ENCODE measurements at places on chromosomes 2 and 18.
A peak's percentile ranks its signal among the peaks of the same experiment; 100 is the strongest.

DNA sequence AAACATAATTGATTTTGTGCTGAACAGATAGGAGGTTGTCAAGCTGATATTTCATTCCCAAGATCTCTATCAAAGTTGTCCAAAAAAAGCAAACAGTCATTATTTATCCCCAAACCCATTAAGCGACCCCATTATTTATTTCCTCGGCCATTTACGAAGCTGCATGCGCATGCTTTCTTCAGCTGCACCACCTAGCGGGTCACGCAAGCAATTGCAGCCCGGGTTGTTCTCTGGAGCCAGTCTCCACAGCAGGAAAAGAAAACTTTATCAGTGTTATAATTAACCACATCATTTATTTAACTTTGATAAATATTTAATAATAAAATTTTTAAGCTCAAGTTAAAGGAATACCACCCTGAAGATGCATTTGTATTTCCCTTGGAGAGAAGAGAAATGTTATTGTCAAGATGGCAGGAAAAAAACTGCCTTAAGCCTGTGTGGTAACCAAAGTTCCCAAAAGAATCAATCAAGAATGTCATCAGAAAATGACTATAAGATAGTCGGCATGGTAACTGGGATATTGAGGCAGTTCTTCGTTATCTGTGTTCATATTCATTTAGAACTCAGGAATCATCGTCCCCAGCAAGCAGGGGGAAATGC lies 304.7 kb downstream of the FBXO15 start:
- peak; percentile 2 for DNase-seq

DNA sequence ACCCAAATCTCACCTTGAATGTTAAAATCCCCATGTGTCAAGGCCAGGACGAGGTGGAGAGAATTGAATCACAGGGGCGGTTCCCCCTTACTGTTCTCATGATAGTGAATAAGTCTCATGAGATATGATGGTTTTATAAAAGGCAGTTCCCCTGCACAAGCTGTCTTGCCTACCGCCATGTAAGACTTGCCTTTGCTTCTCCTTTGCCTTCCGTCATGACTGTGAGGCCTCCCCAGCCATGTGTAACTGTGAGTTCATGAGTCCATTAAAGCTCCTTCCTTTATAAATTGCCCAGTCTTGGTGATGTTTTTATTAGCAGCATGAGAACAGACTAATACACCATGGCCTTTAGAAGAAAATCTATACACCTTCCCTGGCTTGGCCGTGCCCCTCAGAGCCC lies 7.4 kb upstream of the MBP start:
- DNase-seq, result no peak

DNA sequence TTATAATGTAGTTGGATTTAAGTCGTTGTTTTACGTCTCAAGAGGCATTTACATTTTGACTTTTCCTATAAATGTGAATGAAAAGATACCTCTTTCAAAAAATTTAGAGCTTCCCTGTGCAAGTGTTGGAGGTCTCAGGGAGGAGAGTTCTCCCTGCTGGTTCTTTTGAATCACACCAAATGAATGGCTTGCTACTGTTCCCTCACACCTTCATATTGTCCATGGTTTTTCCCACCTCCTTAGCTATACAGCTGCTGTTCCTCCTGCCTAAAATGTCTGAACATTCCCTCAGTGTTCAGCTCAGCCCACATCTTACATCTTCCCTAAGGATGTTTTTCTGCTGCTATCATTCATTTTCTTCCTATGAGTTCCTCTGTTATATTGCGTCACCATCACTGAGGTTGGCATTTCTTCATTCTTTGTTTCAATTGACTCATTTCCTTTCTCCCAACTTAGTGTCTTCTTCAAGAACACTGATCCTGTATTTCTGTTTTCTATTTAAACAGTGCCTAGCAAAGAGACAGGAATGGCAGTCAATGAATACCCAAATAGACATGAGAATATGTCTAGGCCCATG lies 46.0 kb downstream of the COX7A2L start:
- no peak for DNase-seq

DNA sequence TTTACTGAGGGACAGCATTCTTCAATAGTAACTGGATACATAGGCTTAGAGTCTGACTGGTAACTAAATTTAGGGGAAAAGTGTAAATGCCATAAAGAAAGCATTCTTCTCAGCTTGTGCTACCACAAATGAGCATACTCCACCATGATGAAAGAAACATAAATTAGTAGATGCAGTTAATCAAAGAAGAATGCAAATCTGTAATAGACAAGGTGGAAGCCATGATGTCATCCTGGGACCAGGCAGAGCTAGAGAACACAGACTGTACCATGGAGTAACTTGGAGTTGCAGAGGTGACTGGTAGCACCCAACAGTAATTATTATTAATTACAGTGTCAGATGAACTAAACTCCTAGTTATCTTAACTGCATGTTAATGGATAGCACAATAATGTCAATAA lies 51.7 kb downstream of the RBKS start:
- no peak for DNase-seq

DNA sequence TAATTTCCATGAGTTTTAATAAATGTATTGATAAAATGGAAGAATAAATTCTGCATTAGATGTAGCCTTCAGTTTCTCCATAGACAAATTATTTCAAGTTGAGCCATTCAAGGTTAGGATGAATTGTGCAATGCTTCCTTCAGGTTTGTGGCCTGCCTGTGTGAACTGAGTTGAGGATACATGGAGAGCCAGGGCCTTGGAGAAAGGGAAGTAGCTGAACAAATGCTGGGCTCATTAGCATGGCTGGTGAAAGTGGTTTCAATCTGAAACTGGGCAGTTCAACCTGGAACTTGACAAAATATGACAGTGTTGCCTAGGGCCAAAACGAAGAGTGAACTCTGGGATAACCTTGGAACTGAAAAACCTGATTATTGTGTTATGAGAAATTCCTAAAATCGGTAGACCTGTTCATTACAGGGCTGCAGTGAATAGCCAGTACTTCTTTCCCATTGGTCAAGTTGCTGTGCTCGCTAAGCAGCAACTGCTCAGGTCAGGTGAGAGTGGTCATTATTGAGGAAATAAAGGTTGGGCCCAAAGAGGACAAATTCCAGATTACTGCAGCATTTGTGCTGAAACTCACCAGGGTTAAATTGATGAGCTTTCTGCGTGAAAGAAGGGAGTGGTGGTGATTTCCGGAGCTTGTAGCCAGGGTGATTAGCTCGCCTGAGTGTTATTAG lies 12.7 kb downstream of the INPP1 start:
- DNase-seq, result no peak

- no peak for DNase-seq
These were observed 3.5 kb downstream of the ZCCHC2 start for GRCh38 chr18:62526098-62527025.

DNA sequence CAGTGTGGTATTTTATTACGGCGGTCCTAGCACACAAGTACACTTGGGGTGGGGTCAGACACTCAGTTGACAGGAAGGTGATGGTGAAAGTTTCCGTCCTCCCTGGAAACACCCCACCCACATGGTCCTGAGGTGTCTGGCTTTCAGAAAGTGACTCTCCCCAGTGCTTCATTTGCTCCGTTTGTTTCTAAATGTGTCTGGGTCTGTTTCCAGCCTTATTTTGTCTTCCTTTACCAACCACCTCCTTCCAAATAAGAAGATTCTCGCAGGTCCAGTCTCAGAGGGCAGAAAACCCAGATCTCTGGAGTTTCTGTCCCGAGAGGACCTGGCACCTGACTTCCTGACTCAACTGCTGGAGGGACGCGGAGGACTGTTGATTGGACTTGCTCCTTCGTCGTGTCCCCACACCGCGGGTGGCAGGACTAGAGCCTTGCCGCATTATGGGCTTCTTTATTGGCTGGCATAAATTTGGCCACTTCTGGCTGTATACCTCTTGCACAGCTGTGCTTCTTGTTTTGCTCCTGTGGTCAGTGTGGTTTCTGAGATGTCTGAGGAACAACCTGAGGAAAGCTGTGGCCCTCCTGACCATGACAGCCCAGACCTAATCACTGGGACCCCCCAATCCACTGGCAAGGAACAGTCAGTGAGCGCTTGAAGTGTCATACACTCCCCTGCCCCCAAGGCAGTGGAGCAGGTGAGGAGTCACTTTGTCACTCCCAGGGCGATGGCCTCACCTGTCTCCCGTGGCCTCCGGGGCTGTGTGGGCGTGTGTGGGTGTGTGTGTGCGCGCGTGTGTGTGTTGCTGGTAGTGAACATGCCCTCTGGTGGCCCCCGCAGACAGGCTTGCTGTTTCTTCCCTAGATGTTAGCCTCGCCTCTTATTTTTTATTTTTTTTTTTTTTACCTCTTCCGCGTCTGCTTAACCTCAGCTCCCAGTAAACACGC lies 45.6 kb downstream of the MEX3C start:
- DNase-seq, result no peak

DNA sequence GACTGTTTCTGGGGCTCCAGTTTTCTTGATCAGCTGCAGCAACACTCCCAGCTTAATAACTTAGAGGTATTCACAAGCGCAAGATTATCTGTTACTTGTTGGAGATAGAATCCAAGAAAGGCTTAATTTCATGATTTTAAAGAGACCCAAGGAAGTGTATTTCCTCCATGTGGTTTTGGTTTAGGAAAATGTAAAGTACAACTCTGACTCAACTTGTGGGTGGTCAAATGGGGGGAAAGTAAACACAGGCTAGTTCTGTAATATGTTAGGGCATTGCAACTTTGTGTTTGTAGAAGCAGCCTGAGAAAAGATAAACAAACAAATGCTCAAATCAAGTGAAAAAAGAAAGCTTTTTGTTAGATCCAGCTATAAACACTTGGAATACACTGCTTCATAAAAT lies 90.1 kb upstream of the COL3A1 start:
- DNase-seq, result no peak

DNA sequence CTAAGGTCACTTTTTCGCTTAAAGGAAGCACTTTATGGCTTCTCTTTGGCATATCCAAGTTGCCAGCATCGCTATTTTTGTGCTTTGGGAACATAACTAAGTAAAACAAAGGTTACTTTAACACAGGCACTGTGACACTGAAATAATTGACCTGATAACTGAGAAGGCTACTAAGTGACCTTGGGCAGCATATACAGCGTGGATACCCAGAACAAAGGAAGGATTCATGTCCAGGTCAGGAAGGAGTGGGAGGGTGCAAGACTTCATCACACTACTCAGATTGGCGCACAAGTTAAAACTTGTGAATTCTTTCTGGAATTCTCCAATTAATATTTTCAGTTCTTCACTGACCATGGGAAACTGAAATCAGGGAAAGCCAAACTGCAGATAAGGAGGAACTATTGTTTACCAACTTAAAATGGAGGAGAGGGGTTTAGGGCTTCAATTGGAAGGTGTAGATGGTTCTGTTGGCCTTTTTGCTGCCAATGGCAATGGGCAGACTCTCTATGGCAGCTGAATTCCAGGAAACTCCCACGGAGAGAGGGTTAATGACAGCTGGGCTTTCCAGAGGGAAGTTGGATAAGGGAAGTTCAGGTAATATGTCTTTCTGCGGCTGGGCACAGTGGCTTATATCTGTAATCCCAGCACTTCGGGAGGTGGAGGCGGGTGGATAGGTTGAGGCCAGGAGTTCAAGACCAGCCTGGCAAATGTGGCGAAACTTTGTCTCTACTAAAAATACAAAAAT lies 45.3 kb downstream of the COMMD1 start:
- DNase-seq, result no peak

All from iPS DF 6.9 (cell line).